Foreskin fibroblast (primary cell): ENCODE measurements at places on chromosomes 1 and 21.
A peak's percentile ranks its signal among the peaks of the same experiment; 100 is the strongest.

DNA sequence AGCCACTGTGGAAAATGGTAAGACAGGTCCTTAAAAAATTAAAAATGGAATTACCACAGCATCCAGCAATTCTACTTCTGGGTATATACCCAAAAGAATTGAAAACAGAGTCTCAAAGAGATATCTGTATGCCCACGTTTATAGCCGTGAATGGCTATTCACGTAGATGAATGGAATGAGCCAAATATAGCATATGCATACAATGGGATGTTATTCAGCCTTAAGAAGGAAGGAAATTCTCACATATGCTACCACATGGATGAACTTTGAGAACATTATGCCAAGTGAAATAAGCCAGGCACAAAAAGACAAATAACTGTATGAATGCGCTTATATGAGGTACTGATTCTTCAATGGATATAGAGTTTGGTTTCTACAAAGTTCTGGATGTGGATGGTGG lies 134.5 kb upstream of the KCNE2 start:
- no peak for DNase-seq

DNA sequence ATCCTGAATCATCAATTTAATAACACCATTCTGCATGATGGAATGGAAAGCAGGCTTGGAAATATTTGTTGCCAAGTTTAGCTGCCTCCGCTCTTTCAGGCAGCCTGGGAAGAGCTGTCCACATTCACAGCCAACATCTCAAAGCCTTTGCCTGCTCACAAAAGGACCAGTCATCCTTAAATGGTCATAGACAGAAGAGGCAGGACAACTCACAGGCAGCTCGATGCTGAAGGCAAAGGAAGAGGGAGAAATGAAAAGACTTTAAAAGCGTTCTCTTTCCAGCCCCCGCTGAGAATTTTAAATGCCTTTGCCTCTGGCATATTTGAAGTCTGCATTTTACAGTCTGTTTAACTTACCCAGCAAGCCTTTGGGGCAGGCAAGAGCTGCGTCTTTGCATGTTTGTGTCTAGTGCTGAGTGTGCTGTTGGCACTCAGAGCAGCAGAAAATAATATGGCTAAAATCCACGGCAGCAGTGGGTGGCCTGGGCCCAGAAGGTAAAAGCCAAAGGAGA lies 68.9 kb downstream of the NMNAT2 start:
- DNase-seq: peak; percentile 40

DNA sequence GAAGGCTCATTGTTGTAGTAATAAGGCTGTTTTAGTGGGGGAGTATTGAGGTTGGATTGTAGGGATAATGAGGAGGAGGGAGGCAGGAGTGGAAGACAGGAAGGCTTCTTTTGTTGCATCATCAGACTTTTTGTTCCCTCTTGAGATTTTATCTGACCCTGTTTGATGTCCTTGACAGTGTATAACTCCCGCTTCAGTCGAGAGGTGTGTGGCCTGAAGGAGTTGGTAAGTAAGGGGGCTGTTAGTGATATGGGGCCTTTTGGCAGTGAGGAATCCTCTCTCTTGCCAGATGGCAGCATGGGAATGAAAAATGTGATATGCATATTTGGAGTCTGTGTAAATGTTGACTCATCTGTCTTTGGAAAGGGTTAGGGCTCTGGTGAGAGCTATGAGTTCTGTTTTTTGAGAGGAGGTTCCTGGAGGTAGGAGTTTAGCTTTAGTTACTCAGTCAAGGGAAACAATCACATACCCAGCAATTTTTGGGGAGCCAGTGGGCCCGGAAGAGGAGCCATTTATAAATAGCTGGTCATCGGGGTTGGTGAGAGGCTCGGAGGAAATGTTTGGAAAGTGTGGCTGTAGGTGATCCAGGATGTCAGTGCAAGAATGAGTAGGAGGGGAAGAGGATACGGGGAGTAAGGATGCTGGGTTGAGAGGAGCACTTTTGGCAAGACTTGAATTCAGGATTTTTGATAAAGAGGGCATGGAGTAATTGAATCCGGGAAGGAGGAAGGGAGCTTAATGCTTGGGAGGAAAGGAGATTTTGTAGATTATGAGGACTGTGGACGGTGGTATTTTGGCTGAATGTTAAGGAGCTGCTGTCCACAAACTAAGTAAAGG lies 136.7 kb upstream of the ETV3 start:
- peak; percentile 65 for DNase-seq

DNA sequence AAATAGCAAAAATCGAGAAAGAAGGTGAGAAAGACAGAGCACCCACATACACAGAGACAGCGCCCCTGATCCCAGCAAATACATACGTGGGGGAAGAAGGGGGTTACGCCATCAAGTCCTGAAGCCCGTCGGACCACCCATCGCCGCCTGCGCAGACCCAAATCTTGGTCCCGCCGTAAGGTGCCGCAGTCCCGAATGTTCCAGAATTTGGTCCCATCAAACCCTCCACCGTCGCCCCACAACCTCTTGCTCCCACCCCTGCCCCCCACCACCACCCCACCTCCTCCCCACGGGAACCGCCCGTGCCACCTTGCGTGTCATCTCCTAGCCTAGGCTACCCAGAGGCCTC lies 71.7 kb downstream of the CD46 start:
- DNase-seq: no peak

- peak; percentile 32 for DNase-seq
Observed at GRCh38 chr1:170010443-170010842, 64.1 kb downstream of the KIFAP3 start.

DNA sequence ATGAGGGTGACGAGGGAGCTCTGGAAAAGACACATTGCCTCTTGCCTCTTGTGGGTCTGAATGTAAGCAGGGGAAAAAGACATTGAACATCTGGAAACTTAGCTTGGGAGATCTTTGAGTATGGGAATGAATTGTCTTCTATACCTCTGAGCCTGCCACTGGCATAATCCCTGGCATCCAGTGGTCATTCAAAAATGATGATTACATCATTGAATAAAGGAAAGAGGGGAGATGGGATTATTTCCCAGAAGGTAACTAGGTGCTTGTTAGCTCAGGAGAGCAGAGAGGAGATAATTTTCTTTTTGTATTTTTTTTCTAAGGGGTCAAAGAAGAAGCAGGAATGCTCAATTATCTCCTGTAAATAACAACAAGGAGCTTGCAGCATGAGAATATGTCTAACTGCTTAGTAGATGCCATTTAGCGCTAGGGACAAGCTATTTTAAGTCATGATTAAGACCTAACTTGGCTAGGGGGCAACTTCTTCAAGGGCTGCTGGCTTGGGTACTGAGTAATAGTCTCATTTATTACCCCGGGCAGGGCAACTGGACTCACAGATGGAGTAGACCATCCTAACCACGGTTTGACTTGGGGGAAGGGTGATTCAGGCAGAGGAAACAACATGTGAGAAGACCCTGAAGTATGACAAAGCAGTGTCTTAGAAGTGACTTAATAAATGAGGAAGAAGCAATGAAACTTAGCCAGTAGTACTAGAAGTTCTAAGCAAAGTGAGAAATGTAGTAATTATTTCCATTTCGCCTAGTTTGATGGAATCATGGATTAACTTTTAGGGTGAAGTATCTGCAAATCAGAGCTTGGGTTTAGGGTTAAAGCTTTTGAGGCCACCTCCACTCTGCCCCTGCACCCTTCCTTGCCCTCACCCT lies 11.0 kb upstream of the XCL2 start:
- DNase-seq: no peak

- no peak for DNase-seq
Observed at GRCh38 chr1:204139952-204140351, 11.9 kb downstream of the ETNK2 start.

GRCh38 chr1:54865238-54866073 lies 21.5 kb downstream of the DHCR24 start:
- DNase-seq: no peak

DNA sequence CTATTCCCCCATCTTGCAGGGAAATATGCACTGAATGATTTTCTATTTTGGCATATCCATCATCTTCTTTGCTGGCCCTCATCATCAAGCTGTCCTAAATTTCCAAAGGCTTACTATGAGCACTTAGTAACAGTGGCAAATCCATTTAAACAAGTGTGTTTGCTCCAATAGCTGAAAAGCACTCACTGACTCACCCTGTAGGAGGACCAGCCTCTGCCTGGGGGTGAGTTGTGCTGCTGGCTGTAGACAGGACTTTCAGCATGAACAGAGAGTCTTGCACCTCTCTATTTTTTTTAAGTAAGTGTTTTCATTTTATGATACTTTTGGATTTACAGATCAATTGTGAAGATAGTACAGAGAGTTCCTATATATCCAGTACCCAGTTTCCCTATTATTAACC lies 97.3 kb downstream of the SLC35F3 start:
- no peak for DNase-seq

GRCh38 chr1:180343921-180344769 lies 114.1 kb downstream of the LHX4 start:
- DNase-seq: no peak

DNA sequence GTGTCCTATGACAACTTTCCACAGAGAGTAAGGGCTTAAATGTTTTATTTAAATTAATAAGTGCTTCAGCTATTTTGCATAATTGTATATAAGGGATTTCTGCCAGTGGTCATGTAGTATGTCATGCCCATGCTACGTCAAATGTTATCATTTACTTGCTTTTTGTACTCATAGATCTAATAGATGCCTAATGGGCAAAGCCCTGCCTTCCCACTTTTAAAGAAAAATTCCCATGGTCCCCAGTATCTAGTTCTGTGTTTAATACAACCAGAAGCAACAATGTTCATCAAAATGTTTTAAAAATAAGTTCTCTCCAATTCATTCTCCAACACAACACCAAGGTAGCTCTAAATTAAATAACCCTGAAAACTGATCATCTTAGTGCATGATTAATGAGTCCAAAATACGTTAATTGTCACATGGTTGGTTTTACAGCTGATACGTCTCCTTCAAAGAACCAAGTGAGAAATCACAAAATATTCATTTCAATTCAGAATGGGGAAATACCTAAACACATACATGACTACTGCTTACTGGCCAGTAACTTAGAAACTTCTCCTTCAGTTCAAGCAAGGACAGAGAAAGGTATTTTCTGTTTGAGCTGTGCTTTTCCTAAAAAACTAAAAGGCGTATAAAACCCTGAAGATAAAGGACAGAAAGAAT lies 49.1 kb upstream of the SDC3 start:
- no peak for DNase-seq

DNA sequence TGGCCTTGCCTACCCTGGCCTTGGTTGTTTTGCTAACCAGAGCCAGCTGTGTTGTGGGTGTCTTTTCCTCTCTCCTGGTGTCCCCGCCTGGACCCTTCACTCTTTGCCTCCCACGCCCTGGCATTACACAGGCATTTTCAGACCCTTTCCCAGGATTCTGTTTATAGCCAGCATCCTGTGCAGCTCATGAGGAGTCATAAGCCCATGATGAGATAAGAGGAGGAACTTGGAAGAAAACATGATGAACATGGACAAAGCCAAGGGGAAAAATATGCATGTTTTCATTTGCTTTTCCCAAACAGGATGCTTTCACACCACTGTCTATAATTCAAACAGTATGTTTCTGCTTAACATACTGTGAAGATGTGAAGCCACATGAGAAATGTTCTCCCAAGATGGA lies 18.7 kb upstream of the WARS2 start:
- peak; percentile 83 for DNase-seq

DNA sequence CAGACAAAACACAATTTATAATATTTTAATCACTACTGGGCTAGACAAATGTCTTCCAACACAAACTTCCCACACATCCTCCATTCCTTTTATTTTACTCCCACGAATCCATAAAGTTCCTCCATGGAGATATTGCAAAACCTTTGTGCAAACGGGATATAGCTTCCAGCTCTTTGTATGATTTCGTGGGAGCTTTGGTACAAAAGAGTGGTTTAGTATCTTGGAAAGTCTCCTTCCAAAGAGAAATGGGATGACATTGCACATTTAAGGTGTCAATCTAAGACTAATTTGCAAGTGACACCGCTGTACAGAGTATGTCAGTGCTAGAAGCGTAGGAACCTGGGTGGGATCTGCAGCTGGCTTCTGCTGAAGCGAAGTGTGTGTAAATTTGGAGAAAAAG lies 455.2 kb upstream of the RUNX1 start:
- no peak for DNase-seq

- DNase-seq: no peak
Observed at GRCh38 chr1:157442065-157442464, 110.2 kb downstream of the FCRL5 start.

- DNase-seq: no peak
Observed at GRCh38 chr1:54126271-54126815, 26.5 kb downstream of the CDCP2 start.

DNA sequence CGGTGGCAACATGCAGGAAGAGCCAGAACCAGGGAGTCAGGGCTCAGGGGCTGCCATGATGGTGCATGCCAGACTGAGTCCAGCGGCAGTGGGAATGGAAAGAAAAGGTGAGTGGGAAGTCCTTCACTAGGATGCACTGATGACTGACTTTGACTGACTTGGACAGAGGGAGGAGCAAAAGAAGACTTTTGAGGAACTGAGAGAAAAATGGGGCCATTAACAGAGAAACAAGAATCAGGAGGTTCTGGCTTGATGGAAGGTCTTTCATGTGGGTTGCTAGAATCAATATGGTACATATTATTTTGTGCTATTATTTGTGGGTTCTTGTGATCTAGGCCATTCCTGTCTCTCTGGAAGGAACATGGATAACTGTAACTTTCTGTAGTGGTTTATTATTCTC lies 454.6 kb upstream of the PROX1 start:
- no peak for DNase-seq

GRCh38 chr1:16348414-16349182 lies 3.7 kb downstream of the FBXO42 start:
- peak; percentile 66 for DNase-seq

GRCh38 chr1:217072926-217073325 lies 349.7 kb upstream of the ESRRG start:
- no peak for DNase-seq

- no peak for DNase-seq
Observed at GRCh38 chr1:150322310-150322709, 977 bp downstream of the PRPF3 start.

DNA sequence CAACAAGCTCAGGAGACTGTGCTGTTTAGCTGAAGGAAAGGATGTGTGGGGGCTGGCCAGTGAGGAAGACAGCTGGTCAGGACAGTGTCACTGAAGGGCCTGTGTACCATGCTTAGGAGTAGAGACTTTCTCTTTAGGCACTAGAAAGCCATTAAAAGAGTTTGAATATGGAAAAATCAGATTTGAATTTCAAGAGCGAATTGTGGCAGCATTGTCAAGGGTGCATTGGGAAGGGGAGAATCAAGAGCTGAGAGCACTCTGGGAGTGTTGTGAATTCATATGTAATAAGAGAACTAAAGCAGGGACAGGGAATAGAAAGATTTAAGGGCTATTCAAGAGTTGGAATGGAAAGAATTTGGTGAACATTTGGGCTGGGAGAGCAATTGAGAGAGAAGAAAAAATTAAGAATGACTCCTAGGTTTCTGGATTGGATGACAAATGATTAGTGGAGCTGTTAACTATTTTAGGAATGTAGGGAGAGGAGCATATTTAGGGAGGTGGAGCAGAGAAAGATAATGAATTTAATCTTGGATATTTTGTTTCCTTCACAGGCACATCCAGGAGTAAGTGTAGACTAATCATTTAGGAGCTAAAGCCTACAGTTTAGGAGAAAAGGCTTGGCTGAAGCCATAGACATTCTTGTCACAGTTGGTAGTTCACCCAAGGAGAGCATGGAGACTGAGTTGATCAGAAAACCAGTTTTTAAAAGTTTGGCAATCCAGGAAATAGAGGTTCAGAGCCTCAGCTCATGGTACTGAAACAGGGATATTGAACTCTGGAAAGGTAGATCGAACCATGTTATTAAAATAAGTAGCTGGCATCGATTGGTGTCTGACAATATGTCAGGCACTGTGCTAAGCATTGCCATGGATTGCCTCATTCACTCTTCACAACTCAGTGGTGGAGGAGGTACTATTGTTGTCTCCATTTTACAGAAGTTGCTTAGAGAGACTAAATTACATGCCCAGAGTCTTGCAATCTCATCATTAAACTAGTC lies 23.1 kb upstream of the TOR3A start:
- DNase-seq: peak; percentile 53
